ENCODE measurements at places on chromosomes 11 and 22.

DNA sequence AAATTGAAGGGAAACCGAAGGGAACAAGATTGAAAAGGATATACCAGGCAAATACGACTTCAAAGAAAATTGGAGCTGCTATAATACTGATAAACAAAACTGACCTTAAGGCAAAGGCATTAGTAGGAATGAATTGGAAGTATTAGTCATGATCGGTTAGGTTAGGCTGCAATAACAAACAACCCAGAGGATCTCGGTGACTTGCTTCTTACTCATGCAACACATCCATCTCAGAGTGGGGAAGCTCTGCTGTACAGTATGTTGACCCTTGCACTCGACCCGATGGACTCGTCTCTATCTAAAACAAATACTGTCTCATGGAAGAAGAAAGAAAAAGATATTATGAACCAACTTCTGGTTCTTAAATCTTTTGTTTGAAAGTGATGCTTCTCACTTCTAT, 42.3 kb downstream of the SPATA19 start:
- no peak for DNase-seq

DNA sequence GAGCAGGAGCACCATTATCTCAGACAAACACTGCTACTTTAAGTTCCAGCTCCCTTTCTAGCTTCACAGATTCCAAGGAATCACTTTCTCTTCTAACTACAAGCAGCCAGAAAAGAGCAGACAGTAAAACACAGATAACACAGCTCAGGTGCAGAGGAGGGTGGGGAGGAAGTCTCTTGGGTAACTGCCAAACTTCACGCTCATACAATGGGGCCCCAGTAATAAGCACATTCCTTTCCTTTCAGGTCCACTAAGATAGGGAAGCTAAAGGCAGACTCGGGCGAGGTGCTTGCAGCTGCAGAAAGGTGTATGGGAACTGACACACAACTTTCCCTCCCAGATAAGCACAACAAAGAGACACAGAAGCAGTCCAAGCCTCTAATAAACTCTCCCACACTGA, 69.2 kb upstream of the OR9G4 start:
- no peak for DNase-seq

DNA sequence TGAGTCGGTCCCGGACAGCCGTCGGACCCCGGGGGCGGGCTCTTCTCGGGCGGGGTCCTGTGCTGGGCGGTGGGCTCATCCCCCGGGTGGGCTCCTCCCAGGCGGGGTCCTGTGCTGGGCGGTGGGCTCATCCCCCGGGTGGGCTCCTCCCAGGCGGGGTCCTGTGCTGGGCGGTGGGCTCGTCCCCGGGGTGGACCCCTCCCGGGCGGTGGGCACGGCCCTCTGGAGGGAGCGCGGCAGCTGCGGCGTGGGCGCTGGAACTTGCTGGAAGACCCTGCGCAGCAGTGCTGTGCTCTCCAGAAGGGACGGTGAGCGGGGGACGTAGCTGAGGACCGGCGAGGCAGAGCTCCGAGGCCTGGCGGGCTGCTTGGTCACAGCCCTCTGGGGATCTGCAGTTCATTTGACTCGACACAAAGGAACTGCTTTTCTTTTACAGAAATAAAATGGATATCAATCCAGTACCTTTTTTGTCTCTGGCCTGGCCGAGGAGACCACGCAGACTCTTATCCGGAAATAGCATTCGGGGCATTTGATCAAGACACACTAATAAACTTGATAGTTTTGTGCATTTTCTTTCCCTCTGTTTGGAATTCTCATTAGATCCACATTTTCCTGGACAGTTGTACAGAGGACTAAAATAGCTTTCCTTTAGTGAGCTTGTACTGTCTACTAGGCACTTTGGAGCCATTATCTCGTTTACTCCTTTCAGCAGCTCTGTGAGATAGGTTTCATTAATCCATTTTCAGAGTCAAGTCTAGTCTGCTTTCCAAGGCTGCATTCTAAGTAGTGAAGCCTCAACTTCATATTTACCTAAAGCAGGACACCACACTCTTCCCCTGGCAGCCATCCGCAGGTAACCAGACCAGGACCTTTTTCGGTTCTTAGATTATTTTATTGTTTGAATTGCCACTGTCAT, 812 bp downstream of the JAM3 start:
- no peak for DNase-seq

DNA sequence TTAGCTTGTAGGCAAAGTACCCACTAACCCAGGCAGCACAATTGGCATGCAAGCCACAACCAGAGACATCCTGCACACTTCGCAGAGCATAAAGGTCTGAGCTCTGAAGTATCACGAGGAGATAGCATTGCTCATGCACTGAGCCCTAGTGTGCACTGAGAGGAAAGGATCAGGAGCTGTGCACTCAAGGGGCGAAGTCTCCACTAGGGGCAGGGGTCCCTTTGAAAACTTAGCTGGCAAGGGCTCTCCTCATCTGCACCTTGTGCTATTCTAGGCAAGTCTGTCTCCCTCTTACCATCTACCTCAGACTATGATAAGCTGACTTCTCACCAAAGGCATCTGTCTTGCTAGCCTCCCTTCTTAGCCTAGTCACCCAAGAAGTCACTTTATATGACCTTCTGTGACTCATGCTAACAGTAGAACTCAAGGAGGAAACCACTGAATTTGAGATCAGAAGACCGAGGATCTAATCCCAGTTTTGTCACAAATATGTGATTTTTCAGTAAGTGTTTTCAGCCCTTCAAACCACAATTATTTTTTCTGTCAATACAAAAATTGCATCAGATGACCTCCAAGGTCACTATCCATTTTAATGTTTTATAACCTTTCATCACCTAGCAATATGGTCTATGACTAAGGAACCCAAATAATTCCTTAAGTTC, 1078.0 kb downstream of the NTM start:
- no peak for DNase-seq

DNA sequence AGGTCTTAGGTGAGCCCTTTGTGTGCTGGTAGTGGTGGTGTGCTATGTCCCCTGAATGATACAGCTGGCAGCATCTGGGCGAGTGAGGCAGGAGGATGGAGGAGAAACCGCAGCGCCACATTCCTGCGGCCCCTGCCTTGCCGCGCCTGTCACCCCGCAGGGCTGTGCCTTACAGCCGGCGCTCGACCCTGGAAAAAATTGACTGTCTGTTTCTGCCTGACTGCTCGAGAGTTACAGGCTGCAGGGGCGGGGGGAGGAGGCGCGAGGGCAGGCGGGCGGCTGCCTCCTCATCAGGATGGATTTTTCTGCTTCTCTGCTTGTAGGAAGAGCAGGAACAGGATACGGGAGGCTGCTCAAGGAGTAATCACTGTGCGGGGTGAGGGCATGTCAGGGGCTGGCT, 443.4 kb downstream of the MIAT start:
- no peak for DNase-seq

DNA sequence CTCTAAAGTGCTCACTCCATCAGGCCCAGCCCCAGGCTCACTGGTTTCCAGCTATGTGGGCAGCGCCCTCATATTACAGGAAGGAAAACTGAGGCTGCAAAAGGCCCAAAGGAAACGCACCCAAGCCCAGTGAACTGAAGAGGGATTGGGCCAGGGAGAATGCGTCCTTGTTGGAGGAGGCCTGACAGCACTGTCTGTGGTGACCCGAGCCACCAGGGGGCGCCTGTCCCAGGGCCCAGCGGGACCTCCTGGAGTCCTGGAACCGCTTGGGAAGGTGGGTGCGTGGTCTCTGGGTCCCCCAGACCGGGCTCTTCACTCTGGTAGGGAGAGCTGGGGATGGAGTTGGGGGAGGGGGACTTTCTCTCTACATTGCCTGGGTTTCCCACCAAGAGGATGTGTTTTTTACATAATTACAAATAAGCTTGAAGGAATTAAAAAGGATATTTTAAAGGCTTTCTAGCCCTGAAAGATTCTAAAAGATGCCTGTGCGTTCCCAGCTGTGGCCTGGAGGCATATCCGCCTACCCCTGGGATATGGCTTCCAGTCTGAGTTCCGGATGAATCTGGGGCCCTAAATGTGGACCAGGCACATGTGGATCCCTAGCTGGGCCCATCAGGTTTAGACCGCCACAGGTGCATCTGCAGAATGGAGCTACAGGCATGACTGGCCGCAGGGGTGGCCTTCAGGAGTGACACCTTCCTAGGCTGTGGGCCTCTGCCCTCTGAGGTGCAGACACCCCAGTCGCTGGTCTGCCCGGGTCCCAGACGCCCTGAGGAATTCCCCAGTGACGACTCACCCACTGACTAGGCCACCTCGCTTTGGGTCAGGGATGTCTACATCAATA, 4.2 kb downstream of the SPI1 start:
- DNase-seq, result peak; percentile 83

GRCh38 chr11:19777039-19777376, 64.4 kb downstream of the NAV2 start:
- DNase-seq, result no peak

DNA sequence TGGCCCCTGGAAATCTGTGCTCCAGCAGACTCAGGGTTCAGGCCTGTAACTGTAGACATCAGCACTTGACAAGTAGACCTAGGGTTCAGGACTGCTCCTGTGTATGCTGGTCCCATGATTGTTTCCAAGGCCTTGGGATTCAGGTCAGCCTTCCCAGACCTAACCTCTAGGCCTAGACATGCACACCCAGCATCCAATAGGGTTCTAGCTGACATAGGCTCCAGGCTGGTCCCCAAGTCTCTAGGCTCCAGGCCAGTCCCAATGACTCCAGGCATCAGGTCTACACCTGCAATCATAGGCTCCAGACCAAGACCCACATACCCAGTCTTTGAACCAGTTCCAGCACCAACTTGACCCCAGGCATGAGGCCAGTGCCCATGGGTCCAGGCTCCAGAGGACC, 166.2 kb upstream of the GRIA4 start:
- no peak for DNase-seq

DNA sequence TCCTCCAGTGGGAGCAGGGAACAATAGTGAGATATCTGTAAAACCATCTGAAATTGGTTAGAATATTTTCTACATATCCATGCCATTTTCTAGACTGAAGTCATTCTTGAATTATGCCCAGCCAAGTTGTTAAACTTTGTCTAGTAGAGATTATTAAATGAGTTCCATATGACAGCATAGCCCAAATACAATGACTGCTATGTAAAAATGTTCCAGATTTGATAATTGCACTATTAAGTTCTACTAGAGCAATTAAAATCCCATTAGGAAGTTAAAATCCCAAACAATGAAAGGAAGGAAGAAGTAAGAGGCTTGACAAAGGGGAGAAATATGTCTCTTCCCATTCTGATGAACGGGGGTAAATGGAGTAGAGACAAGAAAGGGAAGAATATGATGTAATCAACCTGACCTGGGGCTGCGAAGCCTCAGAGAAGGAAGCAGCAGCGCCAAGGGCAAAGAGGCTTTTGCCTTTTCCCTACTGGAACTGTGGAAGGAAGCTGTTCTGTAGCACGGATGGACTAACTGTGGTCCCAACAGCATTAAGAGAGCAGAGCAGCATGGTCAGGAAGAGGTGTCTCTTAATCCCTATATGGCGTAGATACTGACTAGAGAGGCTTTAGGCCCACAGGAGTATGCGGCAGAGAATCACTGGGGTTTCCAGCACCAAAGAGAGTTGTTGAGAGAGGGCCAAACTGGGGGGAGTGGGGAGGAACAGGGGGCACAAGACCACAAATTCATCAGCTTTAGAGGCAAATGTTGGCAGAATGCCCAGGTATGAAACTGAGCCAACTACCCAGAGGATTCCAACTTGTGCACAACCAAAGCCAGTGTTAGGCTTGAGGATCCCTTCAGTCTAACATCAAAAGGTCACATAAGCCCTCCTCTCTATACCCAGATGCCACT, 26.7 kb downstream of the RRP8 start:
- DNase-seq, result no peak

GRCh38 chr11:68913188-68913587, 9.5 kb downstream of the IGHMBP2 start:
- no peak for DNase-seq

- DNase-seq, result no peak
Measured at GRCh38 chr11:80621871-80622270, 1181.0 kb upstream of the TENM4 start.

- DNase-seq, result no peak
Measured at GRCh38 chr22:45227645-45228400, 12.9 kb downstream of the KIAA0930 start.

DNA sequence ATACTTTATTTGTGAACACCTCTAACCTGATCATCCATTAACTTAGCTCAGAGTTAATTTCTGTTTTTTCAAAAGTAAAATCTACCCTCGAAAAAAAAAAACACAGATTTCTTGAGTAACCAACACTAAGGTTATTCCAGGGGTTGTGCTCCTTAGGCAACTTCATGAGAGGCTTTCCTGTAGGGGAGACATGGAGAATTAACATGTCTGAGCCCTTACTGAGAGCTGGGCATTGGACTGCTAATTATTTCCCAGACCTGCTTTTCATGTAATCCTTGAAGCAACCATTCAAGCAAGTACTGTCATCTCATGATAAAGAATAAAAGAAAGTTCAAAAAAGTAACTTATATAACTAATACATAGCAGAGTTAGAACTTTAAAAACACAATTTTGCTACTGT, 13.5 kb upstream of the UPB1 start:
- no peak for DNase-seq

GRCh38 chr11:96132437-96132836, 208.5 kb upstream of the MTMR2 start:
- DNase-seq, result no peak

GRCh38 chr22:30239488-30240405, 6.8 kb downstream of the LIF start:
- no peak for DNase-seq

DNA sequence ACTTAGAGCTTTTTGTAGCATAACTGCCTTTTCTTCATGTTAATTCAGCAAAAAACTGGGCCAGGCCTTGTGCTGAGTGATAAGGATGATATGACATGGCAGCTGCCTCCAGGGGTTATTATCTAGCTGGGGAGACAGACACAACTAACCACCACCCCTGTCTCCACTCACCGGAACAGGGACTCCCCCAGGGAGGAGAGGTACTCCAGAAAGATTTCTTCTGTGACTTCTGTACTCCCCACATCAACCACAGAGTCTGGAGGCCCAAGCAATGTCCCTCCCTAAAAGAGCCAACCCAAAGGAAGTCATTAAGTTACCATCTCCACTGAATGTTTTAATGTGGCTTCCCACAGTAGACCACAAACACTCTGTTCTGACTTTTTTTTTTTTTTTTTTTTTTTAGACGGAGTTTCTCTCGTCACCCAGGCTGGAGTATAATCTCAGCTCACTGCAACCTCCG, 14.3 kb upstream of the PMM1 start:
- peak; percentile 38 for DNase-seq

GRCh38 chr22:45316796-45317526, 7.2 kb downstream of the FAM118A start:
- no peak for DNase-seq

DNA sequence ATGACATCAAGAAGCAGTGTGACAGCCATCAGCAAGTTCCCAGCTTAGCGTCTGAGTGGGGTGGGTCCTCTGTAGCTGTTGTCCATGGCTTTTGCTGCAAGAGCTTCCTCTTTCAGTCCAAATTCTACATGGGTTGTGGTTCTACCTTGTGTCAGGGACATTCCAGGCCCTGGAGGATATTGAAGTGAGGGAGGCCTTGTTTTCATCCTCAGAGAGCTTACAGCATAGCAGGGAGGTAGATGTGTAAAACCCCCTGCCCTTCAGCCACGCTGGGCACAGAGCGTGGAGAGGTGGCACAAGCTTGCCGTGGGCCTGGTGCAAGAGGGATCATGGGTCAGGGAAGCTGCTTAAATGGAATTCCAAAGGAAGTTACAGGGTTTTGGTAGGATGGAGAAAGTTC, 93.9 kb downstream of the GRIK4 start:
- DNase-seq, result no peak

- no peak for DNase-seq
Measured at GRCh38 chr22:31707519-31707918, 42.4 kb downstream of the PRR14L start.

GRCh38 chr11:32152821-32153220, 61.9 kb downstream of the RCN1 start:
- DNase-seq, result no peak

GRCh38 chr11:4105916-4106315, 11.3 kb downstream of the RRM1 start:
- DNase-seq, result no peak

- no peak for DNase-seq
Measured at GRCh38 chr11:118052581-118053206, 24.2 kb upstream of the TMPRSS4 start.
